Dorsolateral prefrontal cortex (tissue), 122 donors: ENCODE measurements at places on chromosomes 3 and 15.

DNA sequence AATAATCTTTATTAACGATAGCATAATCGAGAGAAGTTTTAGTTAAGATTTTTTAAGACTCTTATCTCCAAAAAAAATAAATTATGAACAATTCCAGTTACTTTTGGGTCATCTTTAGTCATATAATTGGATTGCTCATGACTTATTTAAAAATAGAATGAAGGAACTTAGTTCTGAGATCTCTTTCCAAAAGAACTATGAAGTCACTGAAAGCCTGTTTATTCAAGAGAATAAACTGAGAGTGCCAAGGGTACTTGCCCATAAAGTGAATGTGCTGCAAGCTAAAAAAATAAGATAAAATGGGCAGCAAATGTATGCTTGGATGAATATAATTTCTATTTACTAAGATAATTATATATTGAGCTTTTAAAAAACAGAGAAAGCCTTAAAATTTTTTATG lies 176.5 kb upstream of the PLSCR5 start:
- DNase-seq = no peak

- no peak for DNase-seq
Measured at GRCh38 chr15:85707519-85708338, 87.0 kb downstream of the KLHL25 start.

GRCh38 chr3:157551961-157552360 lies 48.7 kb upstream of the VEPH1 start:
- no peak for DNase-seq

- no peak for DNase-seq
Measured at GRCh38 chr3:176794406-176794805, 402.9 kb downstream of the TBL1XR1 start.

DNA sequence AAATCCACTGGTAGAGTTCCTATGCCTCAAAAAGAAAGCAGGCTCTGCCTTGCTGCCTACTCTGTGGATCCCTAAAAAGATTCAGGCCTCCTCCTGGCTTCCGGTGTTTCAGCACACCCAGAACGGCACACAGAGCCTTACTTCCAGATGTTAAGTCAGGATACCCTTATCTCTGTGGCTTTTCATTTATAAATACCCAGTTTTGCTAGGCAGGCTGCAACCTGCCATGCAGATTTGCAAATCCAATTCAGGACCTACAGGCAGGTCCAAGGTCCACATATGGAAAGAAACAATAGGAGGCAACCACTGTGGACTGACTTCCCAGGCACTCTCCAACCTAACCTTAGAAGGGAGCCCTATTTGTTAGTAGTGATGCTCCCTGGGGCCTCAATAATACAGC lies 30.7 kb downstream of the EFL1 start:
- no peak for DNase-seq

GRCh38 chr3:24111711-24112110 lies 166.6 kb downstream of the NR1D2 start:
- no peak for DNase-seq

DNA sequence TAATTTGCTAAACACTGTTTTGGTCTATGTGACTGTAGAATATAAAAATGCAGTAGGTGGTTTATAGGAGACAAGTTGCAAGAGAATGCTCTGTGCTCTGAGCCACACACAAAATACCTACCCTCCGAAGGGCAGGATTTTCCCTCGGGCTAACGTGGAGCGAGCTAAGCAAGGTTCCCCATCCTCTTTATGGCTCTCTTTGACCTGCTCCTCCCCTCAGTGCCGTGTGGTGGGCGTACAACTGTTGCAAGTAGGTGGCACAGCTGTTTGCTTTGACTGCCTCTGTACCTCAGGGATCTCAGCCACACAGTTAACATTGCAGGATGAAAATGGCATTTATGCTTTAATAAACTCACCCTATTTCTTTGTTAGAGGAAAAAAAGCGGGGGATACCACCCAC lies 339.1 kb downstream of the SATB1 start:
- no peak for DNase-seq

GRCh38 chr15:24976932-24977331 lies 22.1 kb downstream of the SNRPN start:
- no peak for DNase-seq

- DNase-seq = no peak
Measured at GRCh38 chr3:73141525-73141924, 80.1 kb downstream of the EBLN2 start.

DNA sequence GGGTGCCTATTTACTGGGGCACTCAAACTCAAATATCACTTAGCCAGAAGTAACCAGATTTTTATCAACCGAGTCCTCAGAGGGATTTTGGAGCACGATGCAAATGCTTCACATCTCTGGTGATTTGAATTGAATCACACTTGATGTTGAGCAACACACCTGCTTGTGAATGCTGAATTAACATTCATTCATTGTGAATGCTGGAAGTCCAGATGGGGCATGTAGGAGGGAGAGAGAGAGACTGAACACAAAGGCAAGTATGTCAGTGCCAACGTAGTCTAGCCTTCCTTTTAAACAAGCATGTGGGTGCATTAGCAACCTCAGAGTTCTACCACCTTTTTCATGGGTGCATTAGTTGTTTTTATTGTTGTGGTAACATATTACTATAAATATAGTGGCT lies 156.2 kb downstream of the ADAMTSL3 start:
- DNase-seq = no peak

DNA sequence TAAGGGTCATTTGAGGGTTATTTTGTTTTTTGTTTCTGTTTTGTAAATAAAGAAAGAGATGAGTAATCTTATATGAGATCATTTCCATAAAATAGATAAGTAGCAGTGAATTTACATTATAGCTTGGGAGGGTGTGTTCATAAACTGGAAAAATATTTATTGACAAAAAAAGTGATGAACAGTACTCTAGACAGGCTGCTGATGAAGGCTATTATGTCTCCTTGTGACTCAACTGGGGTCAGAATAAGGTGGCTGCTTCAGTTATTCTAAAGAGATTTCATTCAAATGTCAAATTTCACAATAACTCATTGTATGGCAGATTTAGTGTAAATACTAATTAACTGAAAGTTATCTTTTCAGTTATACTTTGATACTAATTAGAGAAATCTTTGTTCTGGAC lies 251.1 kb upstream of the CMC1 start:
- no peak for DNase-seq

- no peak for DNase-seq
Measured at GRCh38 chr3:105707009-105707408, 161.8 kb downstream of the CBLB start.

- no peak for DNase-seq
Measured at GRCh38 chr3:184772667-184773272, 39.2 kb upstream of the VPS8 start.

DNA sequence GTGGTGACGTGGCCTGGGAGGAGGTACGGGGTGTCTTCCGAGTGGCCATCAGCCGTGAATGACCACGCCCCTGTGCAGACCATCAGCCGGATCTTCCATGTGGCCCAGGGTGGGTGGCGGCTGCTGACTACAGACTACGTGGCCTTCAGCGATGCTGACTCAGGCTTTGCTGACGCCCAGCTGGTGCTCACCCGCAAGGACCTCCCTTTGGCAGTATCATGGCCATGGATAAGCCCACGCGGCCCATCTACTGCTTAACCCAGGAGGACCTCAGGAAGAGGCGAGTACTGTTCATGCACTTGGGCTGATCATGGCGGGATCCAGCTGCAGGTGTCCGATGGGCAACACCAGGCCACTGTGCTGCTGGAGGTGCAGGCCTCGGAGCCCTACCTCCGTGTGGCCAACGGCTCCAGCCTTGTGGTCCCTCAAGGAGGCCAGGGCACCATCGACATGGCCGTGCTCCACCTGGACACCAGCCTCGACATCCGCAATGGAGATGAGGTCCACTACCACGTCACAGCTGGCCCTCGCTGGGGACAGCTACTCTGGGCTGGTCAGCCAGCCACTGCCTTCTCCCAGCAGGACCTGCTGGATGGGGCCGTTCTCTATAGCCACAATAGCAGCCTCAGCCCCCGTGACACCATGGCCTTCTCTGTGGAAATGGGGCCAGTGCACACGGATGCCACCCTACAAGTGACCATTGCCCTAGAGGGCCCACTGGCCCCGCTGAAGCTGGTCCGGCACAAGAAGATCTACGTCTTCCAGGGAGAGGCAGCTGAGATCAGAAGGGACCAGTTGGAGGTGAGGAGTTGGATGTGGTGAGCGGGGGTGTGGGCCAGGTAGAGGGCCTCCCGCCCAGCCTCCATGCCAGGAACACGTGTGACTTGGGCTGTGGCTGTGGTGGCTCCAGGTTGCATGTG lies 178.4 kb downstream of the TBC1D2B start:
- DNase-seq = peak; percentile 26

DNA sequence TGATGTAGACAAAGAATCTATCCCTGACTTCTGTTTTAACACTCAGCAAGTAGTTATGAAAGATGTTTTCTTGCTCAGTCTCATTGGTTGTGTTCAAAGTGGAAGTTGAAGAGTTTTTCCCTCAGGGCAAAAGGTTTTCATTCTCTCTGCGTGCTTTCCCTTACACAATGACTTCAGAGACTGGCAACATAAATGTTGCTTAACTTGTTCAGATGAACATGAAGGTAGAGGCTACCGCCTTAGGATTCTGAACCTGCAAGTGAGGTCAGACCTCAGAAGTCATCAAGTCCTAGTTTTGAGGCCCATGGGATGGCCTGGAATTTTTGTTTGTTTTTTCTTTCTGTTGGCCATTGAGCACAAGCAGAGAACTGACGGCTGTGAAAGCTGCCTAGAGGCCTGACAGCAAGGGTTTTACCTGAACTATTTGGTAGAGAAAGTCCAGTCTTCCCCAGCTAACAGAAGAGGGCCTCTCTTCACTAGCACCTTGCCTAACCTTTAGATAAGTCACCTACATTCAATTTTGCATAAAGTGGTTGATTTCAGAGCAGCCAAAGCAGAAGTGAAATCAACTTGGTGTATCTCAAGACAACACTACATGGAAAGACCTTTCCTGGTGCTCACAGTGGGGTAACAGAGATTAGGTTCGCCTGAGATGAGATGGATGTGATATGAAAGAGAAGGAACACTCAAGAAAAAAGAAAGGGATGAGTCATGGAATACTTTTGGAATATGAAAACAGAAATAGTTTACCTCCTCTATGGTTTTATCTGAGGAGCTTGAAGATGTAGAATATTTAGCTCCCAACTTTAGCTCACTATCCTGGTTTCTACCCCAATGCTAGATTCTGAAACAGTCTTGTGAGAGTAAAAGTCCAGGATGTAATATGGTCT lies 53.6 kb upstream of the AP4E1 start:
- no peak for DNase-seq

GRCh38 chr3:100289339-100289738 lies 28.5 kb downstream of the TBC1D23 start:
- no peak for DNase-seq

DNA sequence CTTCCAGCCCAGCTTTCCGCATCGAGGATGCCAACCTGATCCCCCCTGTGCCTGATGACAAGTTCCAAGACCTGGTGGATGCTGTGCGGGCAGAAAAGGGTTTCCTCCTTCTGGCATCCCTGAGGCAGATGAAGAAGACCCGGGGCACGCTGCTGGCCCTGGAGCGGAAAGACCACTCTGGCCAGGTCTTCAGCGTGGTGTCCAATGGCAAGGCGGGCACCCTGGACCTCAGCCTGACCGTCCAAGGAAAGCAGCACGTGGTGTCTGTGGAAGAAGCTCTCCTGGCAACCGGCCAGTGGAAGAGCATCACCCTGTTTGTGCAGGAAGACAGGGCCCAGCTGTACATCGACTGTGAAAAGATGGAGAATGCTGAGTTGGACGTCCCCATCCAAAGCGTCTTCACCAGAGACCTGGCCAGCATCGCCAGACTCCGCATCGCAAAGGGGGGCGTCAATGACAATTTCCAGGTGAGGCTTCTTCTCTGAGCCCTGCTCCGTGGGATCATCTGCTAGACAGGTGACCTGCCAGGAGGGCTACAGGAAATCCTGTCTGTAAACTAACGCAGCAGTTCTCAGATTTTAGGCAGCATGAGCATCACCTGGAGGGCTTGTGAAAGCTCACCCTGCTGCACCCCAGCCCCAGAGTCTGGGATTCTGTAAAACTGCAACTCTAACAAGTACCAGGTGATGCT lies 1.6 kb downstream of the THBS1 start:
- no peak for DNase-seq

- no peak for DNase-seq
Measured at GRCh38 chr3:178743297-178743696, 207.1 kb downstream of the KCNMB2 start.

DNA sequence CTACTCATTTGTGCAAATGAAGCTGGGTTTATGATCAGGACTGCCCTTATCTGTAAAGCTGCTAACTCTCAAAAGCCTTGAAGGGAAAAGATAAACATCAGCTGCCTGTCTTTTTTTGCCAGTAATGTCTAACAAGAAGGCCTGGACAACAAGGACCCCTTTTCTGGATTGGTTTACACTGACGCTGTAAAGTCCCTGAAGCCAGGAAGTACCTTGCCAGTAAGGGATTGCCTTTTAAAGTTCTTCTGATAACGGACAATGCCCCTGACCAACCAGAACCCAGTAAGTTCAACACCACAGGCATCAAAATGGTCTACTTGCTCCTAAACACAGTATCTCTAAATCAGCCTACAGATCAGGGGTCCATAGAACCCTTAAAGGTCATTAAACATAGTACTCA lies 178.0 kb downstream of the PCCB start:
- no peak for DNase-seq

DNA sequence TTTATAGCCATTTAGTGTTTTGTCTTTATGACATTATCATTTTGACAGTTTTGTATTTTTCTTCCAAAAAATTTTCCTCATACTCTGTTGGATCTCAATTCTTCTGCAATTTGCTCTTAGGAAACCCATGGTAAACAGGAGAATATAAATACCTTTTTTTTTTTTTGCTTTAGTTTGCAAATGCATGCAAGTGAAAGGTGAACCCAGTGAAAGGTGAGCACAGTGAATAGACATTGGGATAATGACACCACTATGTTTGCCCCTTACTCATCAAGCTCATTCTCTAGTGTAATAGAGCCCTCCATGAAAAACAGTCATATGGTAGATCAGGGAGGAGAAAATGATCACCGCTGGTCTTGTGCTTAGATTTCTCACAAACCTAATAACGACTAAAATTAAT lies 59.0 kb upstream of the TRPC1 start:
- no peak for DNase-seq

DNA sequence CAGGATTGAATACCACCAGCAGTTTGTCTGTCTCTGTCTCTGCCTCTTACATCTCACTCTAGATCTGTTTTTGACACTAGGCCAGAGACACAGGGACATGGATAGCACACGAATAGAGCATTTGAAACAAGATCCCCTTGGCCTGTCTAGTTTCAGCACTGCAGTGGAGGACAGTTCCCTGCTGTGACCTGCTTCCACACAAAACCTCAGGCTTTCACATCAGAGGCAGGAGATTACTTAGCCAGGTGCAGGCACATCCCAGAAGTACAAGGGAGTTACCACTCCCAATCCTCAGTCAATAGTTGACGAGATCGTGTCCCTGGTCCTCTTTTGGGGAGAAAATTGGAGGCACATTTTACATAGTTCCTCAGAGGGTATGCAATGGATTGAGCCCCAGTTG lies 34.0 kb upstream of the CCK start:
- DNase-seq = no peak
